Stimulated activated CD4-positive, alpha-beta T cell treated with anti-CD3 and anti-CD28 coated beads, Interleukin-4, amount 100 ng/mL, for 24 hours (primary cell): ENCODE measurements at places on chromosomes 4 and X.

DNA sequence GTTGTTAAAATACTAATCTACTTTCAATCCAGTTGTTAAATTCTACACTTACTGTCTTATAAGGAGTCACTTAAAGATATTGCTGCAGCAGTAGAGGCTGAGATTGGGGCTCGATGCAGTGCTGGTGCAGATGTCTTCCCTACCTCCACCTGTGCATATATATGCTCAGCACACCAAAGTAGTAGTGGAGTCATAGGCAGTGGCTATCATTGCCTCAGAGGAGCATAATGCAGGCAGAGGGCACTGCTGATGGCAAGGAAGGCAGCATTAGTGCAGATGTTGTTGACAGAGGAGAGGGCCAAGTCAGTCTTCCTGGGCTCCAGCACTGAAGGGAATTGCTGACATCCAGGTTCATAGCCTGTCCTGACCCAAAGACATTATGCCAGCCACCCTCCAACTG lies 35.1 kb downstream of the INPP4B start:
- DNase-seq: no peak

DNA sequence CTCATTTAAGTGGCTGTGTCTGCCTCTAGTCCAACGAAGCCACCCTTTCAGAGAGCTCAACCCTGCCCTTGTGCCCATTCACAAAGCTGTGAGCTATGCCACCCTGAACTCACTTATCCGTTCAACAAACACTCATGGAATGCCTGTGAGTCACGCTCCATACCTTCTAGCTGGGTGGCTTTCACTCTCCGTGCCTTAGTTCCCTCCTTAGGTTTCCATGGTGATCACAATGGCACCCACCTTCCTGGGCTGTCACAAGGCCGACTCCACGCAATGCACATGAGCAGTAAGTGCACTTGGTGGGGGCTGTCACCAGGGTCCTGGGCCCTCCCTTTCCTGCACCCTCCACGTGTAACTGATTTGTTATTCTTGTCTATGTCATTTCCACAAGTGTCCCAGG lies 37.2 kb upstream of the PPP2R2C start:
- DNase-seq: no peak

DNA sequence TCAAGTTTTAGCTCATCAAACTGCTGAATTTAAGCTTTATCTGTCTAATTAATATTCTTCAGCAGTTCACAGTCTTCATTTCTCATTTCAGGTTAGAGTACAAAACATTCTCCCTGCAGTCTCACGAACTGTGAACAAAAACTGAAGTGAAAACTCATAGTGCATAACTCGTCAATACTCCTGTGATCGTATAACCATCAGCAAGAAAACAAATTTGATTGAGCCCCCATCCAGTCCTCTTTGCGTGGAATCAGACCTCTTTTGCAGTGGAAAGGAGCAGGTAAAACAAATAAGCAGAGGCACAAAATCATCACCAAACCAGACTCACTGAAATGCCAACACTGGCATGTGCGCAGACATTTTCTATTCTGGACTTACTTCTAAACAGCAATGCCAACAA lies 12.7 kb downstream of the ADAM29 start:
- no peak for DNase-seq

DNA sequence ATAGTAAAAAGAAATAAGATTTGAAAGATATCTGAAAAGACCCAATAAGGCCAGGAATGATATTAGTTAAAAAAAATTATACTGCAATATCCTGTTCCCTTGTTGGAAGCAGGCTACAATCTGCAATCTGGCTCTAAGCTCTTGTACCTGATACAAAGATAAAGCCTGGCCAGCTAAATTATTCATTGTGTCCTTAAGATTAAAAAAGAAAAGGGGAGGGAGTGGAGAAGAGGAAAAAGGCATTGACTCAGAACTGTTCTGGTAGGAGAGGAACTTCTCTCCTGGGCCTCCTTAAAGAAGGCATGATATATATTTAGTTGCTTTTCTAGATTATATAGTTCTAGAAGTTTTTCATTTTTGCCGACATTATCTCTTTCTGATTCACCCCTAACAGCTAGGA lies 46.7 kb downstream of the IRF2 start:
- DNase-seq: no peak

DNA sequence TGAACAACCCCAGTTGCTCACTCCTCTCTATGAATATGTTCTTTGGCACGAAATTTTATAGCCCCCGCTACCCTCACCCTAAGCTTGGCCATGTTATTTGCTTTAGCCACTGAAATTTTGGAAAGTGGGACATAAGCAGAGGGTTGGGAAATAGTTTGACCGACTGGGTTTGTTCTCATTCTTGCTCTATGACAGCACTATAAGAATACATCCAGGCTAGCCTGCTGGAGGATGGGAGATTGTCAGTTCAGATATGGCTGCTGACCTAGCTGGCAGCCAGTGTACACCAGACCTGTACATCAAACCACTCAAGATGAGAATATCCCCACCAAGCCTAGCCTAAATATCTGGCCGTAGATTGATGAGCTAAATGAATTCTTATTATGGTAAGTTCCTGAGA lies 298.1 kb downstream of the PDGFC start:
- DNase-seq: no peak

DNA sequence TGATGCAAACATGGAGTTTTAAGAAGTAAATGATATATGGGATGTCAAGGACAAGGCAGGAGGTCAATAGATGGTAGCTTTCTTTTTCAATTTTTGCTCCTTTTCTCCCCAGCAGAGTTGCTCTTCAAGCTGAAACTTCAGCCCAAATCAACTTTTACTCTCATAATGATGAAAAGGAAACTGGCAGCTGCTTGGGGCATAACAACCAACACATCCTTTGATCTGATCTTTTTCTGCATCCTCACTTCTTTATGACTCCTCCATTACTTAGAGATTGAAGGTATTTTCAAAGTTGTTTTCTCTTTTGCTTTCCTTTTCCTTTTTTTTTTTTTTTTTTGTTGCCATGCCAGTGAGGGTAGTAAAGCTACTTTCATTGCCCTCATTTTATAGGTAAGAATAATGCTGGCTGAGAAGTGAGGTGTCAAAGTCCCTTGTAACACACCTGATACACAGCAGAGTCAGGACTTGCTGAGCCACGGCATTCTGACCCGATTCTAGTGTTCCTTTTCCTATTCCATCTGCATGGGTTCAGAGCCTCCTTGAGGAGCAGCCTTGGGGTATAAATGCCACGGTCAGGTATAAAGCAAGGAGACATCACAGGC lies 26.9 kb downstream of the SLC2A9 start:
- no peak for DNase-seq

DNA sequence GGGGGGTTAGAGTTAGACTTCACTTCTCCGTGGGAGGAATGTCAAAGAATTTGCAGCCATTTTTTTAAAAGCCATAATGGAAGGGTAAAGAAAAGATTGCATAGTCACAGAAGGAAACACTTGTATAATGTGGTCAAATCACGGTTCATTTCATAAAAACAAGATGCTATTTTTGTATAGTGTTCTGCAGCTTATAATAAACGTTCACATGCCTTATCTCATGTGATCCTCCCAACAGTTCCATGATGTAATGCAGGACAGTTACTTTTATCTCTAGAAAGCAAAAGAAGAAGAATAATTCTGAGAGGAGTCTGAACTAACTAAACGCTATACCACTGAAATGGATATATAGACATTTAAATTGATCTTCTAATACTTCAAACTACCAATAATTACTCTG lies 71.3 kb upstream of the CAMK2D start:
- DNase-seq: no peak

DNA sequence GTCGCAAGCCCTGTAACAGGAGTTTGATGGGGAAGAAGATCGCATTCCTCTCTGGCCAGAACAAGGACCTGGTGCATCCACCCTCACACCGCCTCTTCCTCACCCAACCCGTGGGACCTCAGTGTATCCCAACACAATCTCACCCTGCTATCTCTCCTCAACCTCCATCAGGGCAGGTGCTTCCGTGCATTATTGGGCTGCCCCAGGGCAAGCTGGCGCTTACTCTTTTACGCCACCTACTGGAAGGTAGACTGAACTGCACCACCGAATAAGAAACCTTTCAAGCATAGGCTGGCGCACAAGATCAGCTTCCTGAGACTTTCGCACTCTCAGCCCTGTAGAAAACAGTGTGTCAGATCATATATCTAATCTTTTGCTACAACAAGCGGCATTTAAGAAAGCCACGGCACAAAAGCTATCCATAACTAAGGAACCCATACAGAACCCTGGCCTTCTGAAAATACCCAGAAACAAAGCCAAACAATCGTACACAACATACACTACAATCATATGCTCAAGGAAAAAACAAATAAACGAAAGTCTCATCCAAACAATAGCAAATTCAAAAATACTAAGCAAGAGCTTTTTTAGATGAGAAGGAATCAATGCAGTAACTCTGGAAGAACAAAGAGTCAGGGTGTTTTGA lies 209.3 kb downstream of the UGT8 start:
- peak; percentile 26 for DNase-seq

GRCh38 chr4:76639288-76639687 lies 204.3 kb downstream of the SHROOM3 start:
- no peak for DNase-seq

DNA sequence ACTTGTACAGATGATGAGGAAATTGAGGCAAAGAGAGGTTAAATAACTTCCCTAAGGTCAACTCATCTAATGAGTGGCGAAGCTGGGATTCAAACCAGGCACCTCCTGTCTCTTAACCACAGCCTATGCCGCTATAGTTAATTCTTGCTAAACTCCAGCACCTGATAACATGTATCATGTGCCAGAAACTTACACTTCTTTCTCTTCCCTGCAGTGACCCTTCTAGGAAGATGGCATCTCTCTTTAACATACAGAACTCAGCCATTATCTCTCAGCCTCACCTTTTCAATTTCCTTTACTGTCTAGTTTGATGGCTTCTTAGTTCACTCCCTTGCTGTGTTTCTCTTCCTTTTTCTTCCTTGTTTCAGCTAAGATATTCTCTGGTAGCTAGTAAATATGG lies 2.5 kb downstream of the VBP1 start:
- no peak for DNase-seq

DNA sequence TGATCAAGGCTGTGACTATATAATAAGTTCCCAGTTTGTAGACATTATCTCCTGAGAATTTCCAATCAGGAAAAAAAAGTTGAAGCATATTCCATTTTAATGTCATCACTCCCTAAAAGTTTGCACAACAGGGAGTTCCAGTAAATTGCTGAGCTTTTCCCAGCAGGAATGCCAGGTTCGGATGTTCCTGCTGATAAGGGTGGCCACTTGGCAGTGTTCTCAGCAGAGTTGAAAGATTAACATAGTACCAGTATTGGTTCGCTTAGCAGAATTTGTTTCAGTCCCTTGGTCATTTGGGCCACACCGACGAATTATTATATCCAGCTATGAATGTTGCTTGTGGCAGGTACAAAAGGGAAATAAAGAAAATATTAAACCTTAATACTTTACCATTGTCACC lies 5.2 kb upstream of the CXCL2 start:
- no peak for DNase-seq

GRCh38 chr4:177322266-177322665 lies 12.6 kb downstream of the NEIL3 start:
- DNase-seq: no peak

- DNase-seq: peak; percentile 48
Observed at GRCh38 chr4:56723201-56723605, 42.1 kb upstream of the HOPX start.

- no peak for DNase-seq
Observed at GRCh38 chr4:99630857-99631360, 26.7 kb downstream of the C4orf54 start.

- no peak for DNase-seq
Observed at GRCh38 chr4:105170711-105171110, 24.0 kb downstream of the TET2 start.

DNA sequence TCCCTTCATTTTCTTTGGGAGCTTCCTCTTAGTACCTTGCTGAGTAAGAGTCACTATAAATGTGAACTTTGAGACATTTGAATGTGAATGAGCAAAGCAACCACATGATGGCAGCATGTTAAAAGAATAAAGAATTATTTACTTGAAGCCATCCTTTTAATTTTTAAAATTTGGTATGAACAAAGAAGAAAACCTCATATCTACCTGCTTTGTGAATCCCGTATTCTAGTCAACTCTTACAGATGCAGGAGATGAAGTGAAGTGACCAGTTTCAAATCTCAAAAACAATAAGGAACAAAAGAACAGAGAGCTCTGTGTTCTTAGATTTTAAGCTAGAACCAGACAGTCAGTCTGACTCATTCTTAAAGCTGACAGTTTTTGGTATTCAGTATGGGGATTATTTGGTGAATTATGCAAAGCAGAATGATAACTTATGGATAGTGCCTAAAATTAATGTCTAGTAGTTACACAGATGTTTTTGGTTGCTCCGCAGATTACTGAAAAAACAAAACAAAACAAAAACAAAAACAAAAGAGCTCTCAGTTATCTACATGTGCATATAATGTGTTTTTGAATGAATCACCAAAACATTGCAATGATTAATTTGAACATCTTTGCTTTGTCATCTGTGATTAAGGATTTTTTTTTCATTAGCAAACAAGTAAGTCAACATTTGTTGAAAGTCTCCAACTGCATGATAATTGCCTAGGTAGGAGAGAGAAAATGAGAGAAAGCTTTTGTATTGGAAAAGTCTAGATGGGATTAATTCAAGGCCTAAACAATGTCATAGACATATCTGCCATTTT lies 48.2 kb upstream of the H2AZ1 start:
- no peak for DNase-seq

DNA sequence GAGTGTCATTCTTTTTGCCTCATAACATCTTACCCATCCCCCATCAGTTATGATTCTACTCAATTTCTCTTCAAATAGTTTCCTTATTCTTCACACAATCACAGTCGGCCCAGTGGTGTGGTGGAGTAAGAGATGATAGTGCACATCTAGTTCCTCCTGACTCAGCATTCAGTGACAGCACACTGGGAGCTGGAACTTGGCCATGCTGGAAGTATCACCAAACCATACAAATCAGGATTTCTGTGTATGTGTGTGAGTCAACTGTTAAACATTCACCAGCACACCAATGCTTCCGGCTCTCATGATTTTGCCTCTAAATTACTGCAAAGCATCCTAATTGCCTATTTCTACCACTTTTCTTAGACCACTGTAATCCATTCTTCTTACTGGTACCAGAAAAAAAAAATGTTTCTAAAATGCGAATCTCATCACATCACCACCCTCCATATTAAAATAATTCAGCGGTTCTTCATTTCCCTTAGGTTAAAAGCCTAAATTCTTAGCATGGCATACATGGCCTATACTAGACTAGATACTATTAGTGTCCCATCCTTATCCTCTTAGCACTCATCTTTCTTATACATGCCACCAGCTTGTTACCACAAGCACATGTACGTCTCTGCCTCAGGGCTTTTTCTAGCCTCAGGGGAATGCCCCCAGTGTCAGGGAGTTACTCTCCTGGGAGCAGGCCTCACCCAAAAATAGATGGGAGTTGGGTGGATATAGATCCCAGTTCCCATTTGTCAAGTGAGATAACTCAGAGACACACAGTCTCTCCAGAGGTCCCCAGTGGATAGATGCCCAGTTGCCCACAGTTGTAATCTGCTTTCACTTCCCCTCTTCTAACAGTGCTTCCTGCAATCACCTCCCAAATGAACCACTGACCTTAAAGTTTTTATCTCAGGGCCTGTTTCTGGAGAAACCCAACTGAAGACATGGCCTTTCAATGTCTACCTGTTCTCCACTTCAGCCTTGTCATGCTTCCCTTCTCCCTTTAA lies 49.2 kb upstream of the DDX53 start:
- DNase-seq: no peak

- no peak for DNase-seq
Observed at GRCh38 chrX:16997313-16997712, 50.9 kb downstream of the REPS2 start.
